ENCODE measurements at places on chromosomes 3 and 15. TPM values are rescaled to one million over a fixed set of nuclear protein-coding genes. Genes with fewer than 3 reads are reported as not detected.

The HES1 gene
- 35.1 TPM for total RNA-seq

The FANCD2OS gene
- total RNA-seq = not detected

The PIGBOS1 gene
- total RNA-seq = 8.7 TPM

The ACTC1 gene
- total RNA-seq = not detected

The ARGFX gene
- total RNA-seq = not detected

The GOLGA8S gene
- 0.04 TPM for total RNA-seq

The ZNF619 gene
- total RNA-seq = 6.2 TPM

The SYNPR gene
- total RNA-seq = not detected

The SLC12A8 gene
- 10.5 TPM for total RNA-seq

The KLHL25 gene
- total RNA-seq = 4.9 TPM

The GOLGA8K gene
- 0.14 TPM for total RNA-seq

The SAMD7 gene
- total RNA-seq = not detected

The CYP1A1 gene
- 1.9 TPM for total RNA-seq

Data from foreskin keratinocyte (primary cell).